NCI-H187 (cell line): ENCODE measurements at places on chromosomes 7 and 10.

DNA sequence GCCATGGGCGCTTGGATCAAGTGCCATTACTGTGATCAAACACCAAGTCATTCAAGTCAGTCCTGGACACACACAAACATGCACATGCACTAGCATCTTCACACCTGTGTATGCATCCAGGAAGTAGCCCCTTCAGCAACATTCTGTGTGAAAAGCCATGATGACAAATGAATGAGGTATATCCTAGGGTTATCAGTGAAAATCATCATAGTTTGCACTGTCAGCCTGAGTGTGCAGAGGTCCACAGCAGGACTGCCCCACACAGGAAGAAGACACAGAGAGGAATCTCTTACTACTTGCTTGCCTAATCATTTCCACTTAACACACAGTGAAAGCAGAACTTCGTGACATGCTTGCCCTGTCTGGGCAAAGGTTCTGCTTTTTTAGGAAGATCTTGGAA is 184.0 kb upstream of the ADO start:
- no peak for DNase-seq

DNA sequence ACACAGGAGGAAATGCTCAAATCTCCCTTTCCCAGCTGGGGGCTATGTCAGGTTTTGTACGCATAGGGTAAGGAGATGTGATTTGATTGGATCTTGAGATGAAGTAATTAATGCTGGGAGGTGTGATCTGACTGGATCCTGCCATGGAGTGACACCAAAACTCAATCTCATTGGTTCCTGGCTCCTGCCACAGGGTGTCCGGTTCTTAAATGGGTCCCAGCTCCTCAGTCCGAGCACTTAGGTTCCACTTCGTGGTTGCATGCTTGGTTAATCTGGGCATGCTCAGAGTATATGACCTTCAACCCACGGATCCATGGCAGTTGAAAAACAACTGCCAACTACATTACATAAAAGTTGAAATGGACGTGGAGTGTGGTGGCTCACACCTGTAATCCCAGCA is 3.1 kb upstream of the ZNF12 start:
- DNase-seq, result no peak

DNA sequence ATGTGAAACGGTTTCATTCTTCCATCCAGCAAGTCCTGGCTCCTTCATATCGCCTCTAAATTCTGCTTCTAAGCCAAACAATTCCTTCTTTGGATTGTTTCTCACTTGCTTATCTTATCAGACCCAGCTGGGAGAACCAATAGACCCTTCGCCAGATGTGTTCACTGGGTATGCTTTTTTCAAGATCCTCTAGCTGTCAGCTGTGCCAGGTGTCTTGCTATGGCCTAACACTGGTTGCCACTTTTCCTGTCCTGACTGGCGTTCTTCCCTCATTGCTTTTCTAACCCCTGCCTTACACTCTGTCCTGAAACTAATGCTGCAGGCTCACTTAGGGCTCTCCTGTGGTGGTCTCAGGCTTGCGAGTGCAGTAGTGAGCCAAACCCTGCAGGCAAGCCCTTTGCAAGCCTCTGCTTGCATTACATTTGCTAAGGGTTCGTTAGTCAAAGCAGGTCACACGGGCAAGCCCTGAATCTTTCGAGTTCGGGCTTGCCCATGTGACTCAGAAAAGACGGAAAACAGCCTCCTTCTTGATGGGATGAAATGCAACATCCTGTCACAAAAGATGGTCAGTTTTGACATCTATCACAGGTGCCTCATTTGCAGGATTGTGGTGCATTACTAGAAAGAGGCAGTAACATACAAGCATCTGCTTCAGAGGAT is 92.8 kb downstream of the VWC2 start:
- no peak for DNase-seq

- DNase-seq, result no peak
These were observed 182 bp downstream of the CCDC136 start for GRCh38 chr7:128791972-128792327.

DNA sequence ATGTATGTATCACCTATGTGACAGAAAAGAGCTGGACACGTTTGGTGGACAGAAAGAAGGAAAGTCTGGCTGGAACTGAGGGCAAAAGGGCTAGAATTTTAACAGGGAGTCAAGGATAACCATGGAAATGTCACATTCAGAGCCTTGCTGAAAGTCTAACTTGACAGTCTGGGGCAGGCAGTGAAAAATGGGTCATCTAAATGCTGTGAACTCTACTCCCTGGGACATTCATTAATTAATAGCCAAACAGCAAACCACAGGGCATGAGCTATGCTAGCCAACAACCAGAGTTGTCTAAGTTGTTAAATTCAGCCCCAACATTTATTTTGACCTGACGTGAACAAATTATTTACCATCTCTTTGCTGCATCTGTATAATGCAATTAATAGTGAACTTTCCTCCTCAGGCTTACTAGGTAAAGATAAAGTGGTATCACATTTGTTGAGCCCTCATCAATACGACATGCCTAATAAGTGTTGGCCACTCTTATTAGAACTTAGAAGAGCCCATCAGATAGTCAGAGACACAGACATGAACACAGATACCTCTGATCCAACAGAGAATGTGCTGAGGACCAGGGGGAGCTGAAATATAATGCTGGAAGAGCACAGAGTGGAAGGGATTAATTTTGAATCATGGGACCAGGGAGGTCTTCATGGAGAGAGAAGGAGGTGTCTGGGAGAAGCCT is 109.9 kb downstream of the SORCS1 start:
- DNase-seq, result no peak

DNA sequence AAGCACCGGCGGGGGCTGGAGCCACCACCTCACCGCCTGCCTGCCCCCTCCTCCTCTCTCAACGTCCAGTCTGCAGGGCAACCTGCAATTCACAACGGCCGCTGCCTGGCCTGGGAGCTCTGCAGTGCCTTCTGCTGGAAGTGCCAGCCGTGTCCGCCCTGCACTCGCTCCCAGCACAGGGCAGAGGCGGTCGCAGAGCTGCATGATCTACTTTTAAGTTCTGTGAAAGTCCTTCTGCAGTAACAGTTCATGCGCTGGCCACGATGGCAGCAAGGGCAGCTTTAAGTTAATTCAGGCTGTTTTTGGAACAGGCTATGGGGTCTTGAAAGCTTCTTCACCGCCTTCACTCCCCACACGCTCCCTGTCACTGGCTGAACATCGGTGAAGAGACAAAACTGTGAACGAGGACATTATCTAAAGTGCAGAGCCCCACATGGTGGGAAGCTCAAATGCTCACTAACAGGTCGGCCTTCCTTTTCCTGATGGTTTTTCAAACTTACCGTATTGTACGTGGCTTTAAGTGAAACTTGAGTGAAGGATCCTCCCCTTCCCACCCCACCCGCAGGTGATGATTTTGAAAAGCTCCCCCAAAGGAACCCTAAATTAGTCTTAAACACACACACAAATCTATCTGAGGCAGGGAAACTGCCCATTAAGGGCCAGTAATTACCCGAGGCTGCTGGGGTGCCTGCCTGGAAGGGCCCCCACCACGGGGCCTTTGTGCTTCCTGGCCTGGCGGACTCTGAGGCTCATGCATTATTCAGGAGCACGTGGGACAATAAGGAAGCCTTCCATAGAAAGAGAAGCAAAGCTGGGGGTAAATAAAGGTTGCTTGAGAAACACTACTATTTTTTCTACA is 504.3 kb downstream of the DNAJB6 start:
- DNase-seq, result no peak

- no peak for DNase-seq
These were observed 361.1 kb upstream of the IGFBP3 start for GRCh38 chr7:46282155-46282554.

- no peak for DNase-seq
These were observed 129.6 kb downstream of the DOCK1 start for GRCh38 chr10:127034790-127035189.

GRCh38 chr7:47066976-47067614 is 514.8 kb downstream of the TNS3 start:
- no peak for DNase-seq
